ENCODE measurements at places on chromosomes 1 and 21. TPM values are rescaled to one million over a fixed set of nuclear protein-coding genes. Genes with fewer than 3 reads are reported as not detected.

DNA sequence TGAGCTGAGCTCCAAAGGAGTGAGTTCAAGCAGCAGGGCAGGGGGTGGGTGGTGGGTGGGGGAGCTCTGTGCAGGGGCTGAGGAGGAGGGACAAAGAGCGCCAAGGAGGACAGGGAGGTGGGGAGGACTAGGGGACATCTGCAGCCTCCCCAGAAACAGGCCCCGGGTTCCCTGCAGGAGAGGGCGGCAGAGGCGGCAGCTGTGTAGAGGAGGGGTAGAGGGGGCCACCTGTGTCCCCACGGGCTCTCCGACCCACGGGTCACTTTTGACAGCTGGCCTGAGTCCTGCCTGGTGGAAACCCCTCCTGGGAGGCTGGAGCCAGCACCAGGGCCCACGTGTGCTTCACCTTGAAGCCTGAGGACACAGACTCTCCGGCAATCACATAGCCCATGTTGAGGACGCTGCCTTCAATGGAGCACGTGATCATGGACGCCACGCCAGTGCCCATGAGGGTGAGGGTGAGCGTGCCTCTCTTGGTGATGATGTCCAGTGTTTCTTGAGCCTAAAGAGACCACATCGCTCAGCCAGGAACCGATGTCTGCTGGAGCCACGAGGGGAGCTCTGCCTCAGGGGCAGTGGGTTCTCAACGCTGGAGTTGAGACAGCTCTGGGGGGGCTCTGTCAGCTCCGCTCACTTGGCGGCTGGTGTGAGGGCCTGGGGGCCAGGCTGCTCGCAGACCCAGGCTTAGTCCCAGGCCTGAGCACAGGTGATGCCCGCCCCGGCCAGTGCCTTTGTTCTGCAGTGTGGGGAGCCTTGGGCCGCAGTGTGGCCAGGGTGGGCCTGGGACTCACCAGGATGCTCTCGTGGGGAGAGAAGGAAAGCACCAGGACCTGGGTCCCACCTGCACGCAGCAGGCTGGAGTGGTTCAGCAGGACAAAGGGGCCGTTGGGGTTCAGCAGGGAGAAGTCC lies 6.6 kb upstream of the TMEM52 start:
- DNase-seq, result no peak

GRCh38 chr1:231153726-231154125 lies 8.1 kb upstream of the TRIM67 start:
- DNase-seq, result no peak

SOAT1 gene
- total RNA-seq, result 10.3 TPM

ACTA1 gene
- 7,954 TPM for total RNA-seq

All from heart left ventricle (tissue), 16 donors.